ENCODE measurements at places on chromosomes 11 and 22.

DNA sequence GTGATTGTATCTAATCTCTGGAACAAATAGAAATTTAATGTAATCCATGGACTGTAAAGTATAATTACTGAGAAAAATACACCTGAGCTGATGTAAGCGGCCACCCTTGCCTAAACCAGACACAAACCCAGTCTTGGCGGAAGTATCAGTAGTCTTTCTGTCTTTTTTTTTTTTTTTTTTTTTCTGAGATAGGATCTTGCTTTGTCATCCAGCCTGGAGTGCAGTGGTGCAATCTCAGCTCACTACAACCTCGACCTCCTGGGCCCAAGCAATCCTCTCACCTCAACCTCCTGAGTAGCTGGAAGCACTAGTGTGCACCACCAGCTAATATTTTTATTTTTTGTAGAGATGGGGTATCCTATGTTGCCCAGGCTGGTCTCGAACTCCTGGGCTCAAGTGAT is 5.5 kb upstream of the CXCR5 start:
- DNase-seq = peak; percentile 35

GRCh38 chr11:9688716-9689511 is 25.0 kb downstream of the SWAP70 start:
- no peak for DNase-seq

DNA sequence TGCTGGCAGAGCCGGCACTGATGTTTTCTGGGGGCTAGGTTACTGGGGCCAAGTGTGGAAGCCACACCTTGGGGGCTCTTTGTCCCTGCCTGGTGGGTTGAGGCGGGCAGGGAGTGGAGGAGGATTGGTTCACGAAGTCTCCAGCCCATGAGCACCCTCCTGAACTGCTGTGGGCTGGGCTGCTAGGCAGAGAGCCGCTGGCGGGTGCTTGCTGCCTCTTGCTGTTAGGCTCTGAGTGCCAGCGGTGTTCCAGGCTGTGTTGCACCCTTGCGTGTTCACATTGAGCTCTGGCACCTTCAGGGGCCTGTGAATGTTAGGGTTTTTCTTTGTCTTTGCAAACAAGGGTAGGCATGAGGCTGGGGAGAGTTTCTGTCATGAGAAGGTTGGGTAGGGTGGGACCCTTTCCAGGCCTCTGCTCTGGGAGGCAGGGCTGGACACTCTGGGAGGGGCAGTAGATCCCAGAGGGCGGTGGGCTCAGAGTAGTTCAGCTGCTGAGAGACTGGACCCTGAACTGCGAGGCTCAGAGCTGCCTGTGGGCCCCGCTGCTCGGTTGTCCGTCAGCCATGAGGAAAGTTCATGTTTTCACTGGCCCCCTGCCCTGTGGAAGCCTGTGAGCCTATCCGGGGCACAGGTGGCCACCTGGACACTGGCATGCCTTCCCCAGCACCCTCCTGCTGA is 24.0 kb upstream of the TMEM191C start:
- DNase-seq = no peak

DNA sequence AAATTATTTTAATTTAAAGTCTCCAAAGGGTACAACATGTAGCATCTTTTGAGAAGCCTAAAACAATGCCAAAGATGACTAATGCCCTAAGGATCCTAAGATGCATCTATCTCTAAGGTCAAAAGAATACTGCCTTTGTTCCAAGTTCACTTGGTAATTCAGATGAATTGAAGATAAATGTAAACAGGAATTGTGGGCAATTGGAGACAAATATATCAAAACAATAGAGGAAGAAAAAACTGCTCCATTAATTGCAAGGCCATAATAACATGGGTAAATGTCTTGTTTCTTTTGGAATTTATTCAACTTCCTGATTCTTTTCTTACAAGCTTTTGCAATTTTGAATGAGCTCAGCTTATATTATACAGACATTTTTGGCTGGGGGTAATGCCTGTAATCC is 338.6 kb downstream of the TTC28 start:
- no peak for DNase-seq

DNA sequence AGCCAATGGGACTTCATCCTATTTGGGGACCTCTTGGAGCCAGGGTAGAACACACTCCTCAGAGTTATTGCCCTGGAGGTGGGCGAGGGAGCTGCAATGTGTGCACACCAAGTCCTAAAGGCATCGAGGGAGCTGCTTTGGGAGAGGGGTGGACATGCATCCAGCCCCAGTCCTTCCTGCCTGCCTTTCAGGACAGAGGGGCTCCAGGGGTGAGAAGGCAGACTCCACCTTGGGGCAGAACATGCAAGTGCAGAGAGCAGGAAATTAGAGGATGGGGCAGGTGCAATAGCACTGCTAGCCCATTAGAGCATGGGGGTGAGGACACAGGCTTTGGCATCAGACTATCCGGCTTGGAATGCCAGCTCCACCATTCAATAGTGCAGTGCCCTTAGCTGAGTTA is 288.5 kb downstream of the OPCML start:
- DNase-seq = no peak

GRCh38 chr22:32052936-32053791 is 10.1 kb downstream of the SLC5A1 start:
- no peak for DNase-seq

DNA sequence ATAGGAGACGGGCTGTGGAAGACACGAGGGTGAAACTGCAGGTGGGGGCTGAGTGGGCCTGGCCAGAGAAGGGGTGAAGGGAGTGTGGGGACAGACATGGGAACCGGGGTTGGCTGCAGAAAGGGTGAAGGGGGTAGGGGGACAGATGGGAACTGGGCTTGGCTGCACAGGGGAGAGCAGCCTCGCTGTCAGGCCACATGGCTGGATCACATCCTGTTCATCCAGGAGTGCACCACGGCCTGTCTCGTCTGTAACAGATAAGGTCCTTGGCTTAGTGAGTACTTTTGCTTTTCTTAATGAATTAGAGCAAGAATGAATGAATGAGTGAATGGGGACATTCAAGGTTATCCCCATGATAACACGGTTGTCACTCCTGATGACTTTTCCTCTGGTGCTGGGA is 13.5 kb downstream of the FBLN1 start:
- no peak for DNase-seq

GRCh38 chr11:131982154-131982553 is 611.7 kb downstream of the NTM start:
- no peak for DNase-seq

DNA sequence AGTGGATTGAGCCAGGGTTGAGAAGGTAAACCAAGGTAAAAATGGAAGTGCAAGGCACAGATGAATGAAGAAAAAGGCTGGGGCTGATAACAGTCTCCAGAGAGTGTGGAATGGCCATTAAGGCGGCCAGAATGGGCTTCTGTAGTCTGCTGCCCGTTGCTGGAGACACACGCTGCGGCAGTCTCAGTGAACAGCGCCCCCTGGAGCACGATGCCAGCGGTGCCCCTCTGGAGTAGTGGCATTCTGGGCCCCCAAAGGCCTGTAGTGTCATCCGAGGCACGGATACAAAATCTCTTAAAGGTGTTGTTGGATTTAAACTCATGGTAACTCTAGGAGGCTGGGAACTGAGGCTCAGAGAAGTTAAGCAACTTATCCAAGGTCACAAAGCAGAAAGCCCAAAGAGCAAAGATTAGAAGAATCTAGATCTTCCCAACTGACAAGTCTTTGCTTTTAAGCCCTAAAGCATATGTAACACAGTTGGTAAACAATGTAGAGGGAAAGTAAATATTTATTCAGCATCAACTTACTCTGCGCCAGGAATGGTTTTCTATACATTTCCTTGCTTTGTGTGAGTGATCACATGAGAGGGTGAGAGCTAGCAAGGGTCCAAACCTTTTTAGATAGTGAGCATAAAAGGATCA is 18.2 kb downstream of the KCNJ1 start:
- DNase-seq = peak; percentile 69

DNA sequence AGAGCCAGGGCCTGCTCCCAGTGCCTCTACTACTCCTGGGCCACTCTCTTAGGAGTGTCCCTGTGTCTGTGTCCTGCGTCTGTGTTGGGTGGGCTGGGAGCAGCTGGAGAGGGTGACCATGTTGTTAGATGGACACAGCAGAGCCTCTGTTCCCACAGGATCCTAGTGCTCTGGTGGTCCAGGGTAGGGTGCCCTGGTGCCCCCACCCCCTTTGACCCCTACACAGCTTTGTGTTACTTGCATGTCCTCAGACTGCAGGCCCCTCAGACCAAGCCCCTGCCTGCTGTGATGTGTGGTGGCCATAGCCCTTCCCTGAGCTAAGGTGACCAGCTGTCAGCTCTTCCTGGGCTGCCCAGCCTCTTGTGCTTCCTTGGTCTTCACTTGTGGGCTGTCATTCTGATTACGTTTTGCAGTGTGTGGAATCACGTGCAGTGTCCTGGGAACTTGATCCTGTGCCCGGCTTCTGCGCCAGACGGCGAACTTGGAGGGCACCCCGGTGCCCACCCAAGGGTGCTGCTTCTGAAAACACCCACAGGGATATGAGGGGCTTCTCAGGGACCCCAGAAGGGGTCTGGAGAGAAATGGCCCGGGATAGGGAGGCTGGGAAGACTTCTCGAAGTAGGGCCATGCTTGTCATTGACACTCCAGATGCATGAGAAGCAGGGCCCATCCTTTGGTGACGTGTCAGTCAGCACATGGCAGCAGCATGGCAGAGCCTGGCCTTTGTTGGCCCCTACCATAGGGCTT is 1.5 kb downstream of the TANGO2 start:
- no peak for DNase-seq

GRCh38 chr11:122331079-122331478 is 215.1 kb upstream of the BLID start:
- DNase-seq = no peak

- DNase-seq = no peak
Measured at GRCh38 chr11:65429068-65429681, 6.6 kb downstream of the NEAT1 start.

- DNase-seq = no peak
Measured at GRCh38 chr11:70689764-70690163, 291.4 kb downstream of the CTTN start.

- DNase-seq = no peak
Measured at GRCh38 chr11:126573325-126573978, 218.0 kb downstream of the ST3GAL4 start.

DNA sequence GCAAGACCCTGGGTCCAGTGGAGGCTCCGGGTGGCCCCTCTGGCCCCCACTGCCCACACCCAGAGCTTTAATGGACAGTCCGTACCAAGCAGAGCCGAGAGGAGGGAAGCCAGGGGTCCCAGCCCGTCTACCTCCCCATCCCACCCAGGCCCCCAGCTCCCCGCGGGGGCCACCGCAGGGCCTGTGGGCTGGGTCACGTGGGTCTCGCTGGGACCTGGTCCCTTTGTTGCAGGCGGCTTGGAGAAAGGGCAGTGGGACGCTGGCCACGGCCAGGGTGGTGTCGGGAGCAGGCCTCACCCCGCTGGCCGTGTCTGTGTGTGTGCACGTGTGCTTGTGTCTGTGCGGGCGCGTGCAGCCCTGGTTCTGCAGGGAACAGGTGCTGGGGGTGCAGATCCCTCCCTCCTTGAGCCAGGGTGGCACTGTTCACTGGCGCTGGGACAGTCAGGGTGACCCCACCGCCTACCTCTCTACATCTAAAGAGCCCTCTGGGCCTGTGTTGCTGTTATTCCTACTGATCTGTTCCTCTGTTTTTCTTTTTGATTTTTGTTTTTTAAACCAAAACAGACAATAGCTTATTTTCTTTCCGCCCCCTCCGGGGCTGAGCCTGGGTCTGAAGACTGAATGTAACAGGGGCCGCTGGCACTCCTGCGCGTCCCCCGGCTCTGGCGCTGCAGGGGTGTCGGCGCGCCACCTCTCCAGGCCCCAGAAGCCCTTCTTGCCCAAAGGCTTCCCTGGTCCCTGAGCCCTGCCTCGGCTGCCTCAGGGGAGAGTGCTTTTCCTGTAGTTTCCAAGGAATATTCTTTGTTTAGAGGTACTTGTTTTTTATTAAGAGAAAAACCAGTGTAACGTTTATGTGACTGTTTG is 20.1 kb upstream of the TMEM191C start:
- no peak for DNase-seq

GRCh38 chr22:19717181-19717580 is 2.9 kb downstream of the SEPTIN5 start:
- DNase-seq = no peak

DNA sequence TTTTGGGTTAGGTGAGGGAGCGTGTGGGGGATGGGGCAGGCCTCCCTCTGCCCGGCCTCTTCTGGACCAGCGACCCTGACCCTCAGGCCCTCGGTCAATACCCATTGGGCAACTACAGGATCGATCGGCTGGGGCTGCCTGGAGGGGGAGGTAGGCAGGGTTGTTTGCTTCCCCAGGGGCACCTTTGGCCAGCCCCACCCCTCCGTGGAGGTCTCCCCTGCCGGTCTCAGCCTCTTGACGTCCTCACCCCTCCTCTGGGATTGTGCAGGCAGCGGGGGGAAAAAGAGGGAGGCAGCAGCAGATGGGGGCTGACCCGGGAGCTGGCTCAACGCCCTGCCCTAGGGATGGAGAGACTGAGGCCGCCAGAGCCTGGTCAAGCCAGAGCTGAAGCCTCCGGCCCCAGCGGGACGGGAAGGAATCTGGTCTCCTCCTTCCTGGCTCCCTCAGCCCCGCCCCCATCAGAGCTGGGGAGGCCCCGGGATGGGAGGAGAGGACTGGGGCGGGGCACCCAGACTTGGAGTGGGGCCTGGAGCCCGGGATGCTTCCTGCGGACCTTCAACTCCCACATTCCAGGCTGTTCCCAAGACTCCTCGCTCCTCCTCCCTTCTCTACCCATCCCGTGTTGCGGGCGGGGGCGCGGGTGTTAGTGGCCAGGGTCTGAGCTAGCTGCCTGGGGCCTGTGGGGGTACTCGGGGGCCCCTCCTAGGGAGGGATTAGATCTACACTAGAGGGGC is 14.4 kb upstream of the CDC42EP1 start:
- DNase-seq = no peak

DNA sequence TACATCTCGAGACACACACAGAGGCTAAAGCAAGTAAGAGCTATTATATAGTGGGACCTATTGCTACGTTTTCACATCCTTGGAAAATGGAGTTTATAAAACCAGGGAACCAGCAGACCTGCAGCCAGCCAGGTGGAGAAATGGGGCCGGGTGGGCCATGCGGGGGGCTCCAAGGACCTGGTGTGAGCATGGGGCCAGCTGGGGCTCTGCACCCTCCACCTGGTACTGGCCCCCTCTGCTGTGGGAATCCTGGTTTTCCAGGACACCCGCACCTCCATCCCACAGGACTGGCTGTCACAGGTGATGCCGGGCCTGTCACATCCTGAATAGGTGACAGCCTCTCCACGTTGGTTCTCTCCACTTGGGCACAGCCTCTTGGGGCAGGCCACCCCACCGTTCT is 11.3 kb downstream of the DHCR7 start:
- DNase-seq = no peak

GRCh38 chr11:133895061-133895479 is 49.8 kb upstream of the SPATA19 start:
- no peak for DNase-seq

- DNase-seq = no peak
Measured at GRCh38 chr22:36287881-36288515, 35.1 kb downstream of the APOL1 start.

GRCh38 chr11:5335170-5335569 is 8.2 kb downstream of the OR51B5 start:
- no peak for DNase-seq

GRCh38 chr11:69352715-69353319 is 58.9 kb downstream of the MYEOV start:
- DNase-seq = no peak

- DNase-seq = no peak
Measured at GRCh38 chr11:76150141-76150540, 56.2 kb downstream of the WNT11 start.

Data from CD4-positive, alpha-beta T cell treated with Interleukin-15 for 4 hours (primary cell).